NCI-H1930 (cell line): ENCODE measurements at places on chromosomes 2 and 18.

DNA sequence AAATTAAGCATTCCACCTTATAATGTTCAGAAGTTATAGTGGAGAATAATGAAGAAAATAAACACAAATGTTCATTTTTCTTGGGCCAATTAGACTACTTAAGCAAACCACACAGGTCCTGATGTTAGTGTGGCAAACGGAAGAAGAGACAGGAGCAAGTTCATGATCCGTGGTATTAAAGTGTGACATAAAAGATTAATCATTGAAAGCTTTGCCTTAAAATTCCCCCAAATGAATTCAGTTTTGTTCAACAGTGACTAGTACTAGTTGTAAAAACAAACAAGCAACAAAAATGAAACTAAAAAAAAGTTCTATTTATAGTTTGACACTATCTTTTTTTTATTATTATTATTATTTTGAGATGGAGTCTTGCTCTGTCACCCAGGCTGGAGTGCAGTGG lies 73.7 kb downstream of the RFTN2 start:
- DNase-seq = no peak

DNA sequence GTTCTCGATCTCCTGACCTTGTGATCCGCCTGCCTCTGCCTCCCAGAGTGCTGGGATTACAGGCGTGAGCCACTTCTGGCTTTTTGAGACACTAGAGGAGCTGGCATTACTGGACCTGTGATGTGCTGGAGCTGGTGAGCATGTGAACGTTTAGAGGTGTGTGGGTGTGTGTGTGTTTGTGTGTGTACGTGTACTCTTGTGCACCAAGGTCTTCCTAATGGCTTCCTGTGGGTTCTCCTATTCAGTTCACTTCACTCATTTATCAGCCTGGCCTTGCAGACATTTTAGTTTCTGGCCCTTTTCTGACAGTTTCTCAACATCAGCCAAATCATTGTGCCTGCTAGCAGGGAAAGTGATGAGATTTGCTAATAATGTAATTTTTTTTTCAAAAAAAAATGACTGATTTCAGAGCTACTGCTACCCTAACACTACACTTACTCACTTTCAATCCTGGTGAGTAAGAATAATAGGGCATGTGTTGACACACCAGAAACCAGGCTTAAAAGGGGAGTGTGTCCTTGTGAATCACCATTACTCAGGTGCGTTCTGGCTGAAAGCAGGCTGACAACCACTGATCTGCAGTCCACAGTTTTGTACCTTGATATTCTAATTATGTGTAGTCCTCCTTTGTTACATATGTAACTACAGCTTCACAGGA lies 41.0 kb upstream of the ACTR3 start:
- no peak for DNase-seq

DNA sequence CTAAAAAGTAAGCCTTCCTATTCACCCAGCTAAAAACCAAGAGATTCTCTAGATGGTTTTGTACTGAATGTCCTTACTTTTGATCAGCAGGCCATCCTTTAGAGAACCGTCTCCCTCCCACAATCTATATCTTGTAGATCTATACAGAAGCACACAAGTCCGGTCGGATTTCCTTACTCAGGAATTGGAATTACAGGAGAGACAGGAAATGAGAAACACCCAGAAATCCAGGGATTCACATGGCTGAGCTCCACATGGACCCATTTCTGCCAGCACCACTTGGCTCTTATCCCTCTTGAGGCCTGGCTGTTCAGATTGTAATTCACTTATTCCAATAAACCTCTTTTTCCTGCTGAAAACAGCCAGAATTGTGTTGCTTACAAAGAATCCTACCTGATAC lies 4.5 kb downstream of the OLA1 start:
- no peak for DNase-seq

DNA sequence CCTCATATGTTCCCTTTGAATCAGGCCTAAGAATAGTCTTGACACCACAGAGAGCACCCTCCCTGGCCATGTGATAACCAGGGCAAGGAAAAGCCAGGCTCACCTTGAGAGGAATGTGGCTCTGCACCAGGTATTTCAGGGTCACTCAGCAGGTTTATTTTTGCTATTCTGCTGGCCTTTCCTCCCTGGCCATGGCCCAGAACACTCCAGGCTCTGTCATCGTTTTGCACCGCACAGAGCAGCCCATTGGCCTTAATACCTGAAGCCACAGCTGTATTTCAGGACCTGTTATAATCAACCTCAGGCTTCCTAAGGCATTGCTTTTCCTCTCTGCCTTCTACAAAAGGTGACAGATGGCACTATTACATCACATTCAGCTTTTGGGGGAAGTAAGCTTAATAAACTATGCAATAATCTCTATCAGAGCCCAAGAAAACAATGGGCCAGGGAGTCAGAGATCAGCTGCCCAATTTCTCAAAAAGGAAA lies 668.3 kb downstream of the IRS1 start:
- DNase-seq = no peak

DNA sequence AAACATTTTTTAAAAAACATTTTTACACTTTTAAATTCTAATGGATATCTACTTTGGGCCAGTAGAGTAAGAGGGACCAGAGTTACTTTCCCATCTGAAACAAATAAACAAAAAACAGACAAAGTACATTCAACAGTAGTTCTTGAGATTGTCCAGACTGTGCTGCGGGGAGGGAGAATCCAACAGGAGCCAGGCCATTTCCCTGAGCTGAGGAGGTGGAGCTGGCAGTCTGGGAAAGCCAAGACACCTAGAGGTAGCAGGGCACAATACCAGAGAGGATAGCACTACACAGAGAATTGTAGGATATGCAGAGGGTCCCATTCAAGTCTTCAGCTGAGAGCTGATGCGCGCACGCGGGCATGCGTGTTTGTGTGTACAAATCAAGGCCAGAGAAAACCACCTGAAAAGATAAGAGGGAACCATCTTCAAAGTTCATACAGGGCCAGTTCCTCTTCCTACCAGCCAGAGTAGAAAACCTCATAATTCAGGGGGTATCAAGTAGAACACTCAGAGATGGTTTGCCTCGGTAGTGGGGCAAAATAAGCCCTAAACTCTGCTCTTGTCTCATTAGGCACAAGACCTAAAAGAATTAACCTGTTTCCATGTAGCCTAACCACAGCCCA lies 44.0 kb downstream of the PTRHD1 start:
- DNase-seq = no peak

DNA sequence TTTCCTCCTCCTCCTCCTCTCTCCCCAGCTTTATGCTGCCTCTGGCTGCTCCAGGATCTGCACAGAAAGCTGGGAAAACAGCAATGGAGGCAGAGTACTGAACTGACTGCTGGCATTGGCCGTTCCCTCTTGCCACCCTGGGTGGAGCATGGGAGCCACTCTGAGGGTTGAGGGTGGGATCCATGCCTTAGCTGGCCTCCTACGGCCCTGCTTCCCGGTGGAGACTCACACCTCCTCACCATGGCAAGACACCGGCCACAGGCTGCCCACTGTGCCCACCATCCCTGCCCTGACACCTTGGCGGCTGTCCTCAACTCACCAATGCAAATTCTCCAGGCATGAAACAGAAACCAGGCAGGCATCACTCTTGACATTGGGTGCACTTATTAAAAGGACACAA lies 832.3 kb upstream of the ID2 start:
- DNase-seq = no peak

GRCh38 chr2:23801396-23801795 lies 125.5 kb downstream of the ATAD2B start:
- no peak for DNase-seq

GRCh38 chr2:98778151-98778550 lies 47.2 kb upstream of the MGAT4A start:
- no peak for DNase-seq

GRCh38 chr2:102999958-103000357 lies 238.1 kb downstream of the TMEM182 start:
- no peak for DNase-seq

GRCh38 chr2:240407090-240407489 lies 28.4 kb upstream of the GPC1 start:
- no peak for DNase-seq

DNA sequence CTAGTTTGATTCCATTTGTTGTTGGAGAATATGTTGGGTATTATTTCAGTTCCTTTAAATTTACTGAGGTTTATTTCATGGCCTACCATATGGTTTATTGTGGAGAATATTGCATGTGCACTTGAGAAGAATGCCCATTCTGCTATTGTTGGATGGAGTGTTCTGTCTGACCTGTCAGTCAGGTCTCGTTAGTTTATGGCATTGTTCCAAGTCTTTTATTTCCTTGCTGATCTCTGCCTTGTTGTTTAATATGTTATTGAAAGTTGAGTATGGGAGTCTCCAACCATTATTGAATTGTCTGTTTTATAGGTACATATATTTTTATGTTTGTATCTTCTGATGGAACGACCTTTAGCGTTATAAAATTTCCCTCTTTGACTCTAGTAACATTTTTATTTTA lies 86.3 kb downstream of the PTPN4 start:
- DNase-seq = no peak

GRCh38 chr2:16683576-16683975 lies 17.9 kb upstream of the CYRIA start:
- DNase-seq = no peak

GRCh38 chr18:8834881-8835280 lies 129.5 kb downstream of the MTCL1 start:
- DNase-seq = no peak

DNA sequence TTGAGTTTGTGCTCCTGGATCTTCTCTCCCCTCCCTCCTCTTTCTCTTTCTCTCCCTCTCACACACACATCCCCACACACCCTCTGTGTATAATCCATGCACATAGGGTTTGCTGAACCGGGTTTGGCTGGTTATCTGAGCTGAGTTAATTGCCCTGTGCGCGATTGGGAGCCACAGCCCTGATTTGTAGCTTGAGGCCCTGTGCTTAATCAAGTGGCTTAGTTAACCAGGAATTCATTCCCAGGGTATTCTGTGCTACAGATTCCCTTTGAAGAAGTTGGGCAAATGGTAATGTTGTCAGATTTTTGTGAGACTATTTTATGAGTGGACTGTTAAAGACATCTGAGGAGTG lies 6.2 kb downstream of the PARD3B start:
- no peak for DNase-seq

DNA sequence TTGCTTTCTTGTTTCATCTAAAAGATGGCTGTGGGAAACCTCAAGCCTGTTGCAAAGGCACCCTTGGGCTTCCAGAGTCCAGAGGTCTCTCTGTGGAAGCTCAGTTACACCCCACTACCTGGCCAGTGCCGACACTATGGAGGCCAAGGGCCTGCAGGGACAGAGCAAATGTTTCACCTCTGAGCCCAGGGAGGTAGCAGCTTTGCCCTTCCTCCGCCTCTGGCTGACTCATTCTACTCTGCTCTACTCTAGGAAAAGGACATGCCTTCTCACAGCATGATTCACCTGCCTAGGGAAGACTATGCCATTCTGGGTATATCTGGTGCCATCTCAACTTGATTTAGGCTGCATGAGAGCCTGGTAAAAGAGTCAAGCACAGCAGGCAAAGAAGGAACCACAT lies 12.2 kb downstream of the MYOM1 start:
- DNase-seq = no peak

GRCh38 chr2:215055891-215056290 lies 82.5 kb downstream of the ABCA12 start:
- no peak for DNase-seq

GRCh38 chr2:179036353-179036905 lies 13.5 kb downstream of the CCDC141 start:
- no peak for DNase-seq

- no peak for DNase-seq
Measured at GRCh38 chr2:79547568-79547967, 34.7 kb downstream of the CTNNA2 start.

DNA sequence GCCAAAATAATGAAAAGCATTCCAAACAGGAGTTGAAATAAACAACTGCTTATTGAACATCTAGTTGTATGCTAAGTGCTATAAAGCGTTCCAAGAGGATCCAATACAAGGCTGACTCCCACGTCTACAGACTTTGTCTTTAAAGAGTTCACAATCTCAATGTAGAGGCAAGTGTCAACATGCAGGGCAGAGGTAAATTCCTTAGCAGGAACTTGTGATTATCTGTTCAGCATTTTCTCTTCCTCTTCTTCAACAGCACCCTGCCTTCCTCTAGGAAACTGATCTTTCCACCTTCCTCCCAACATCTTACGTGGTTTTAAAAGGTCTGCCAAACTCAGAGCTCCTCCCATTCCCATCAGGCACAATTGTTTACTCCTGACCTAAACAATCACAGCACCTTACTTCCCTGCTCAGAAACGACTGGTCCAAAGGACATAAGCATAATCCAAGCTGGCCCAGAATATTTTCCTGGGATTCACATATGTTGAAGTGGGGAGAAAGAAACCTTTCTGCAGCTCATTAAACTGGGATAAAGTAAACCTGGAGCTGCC lies 83.9 kb downstream of the ITSN2 start:
- DNase-seq = no peak

DNA sequence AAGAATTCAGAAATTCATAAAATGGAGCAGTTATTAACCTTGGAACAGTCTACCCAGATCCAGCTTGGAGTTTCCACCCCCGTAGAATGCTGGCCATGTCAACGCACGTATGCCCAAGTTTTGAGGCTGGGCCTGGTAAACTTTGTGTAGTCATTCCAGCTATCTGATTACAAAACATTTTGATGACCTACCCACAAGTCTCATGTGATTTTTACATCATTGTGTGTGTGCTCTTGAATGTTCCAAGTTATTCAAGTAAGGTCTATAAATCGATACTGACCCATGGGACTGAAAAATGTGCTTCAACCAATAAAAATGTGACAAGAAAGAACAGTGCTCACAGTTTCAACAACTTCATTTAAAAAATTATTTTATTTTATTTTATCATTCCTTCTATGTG lies 32.5 kb upstream of the ICOS start:
- DNase-seq = no peak
